Osteoblast (primary cell): ENCODE measurements at places on chromosomes 1 and 21.

DNA sequence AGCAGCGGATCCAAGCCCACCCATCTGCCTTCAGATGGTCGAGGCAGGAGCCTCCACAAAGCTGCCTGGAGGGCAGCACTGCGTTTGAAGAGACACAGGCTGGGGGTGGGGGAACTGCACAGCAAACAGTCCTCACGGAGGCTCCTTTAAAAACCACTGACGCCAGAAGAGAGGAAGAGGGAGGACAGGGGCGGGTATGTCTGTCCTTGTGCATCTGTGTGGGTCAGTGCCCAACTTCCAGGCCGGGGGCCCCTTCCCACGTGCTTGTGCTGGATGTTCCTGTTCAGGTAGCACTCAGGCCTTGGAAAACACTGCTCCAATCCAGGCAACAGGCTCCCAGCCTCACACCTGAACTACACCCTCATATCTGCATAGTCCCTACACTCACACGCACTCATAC lies 7.7 kb downstream of the AHDC1 start:
- no peak overlapping the region for H3K27ac ChIP-seq
- no peaks in the 10 kb centered on the region for H3K36me3 ChIP-seq
- no peak overlapping the region for H3K4me3 ChIP-seq
- peaks cover 62% of the 10 kb centered on the region for H3K4me1 ChIP-seq

DNA sequence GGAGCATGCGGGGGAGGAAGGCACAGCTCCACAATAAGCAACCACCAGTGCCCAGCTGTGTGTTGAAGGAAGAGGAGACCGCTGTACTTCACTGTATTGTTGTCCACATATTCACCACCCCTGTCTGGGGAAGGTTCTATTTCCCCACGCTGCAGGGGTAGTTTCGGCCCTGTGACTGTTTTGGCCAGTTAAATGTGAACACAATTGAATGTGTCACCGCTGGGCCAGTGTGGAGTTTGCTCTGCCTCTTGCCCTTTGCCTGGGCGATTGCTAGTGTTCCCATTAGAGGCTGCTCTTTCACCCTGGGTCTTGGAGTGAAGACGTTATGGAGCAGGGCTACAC lies 32.6 kb downstream of the UBE4B start:
- H3K36me3 ChIP-seq = no peaks in the 10 kb centered on the region
- no peak for DNase-seq

DNA sequence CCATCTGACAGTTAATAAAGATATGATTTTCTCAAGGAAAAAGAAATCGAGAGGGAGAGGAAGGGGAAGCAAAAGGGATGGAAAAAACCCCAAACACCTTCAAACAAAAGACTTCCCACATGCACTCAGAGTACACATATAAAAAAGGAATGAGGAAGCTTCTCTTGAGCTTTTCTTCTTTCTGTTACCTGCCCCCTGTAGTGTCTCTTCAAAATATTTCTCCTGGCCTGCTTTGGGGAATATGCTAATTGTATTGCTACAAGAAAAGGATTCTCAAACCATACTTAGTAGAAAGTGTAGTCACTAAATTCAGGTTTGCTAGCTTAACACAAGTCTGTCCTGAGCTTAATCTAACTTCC lies 58.7 kb downstream of the KIF14 start:
- no peaks in the 10 kb centered on the region for H3K27me3 ChIP-seq
- H3K4me3 ChIP-seq = no peak overlapping the region
- no peak for DNase-seq
- no peaks in the 10 kb centered on the region for H3K36me3 ChIP-seq
- no peaks in the 10 kb centered on the region for H3K4me1 ChIP-seq

DNA sequence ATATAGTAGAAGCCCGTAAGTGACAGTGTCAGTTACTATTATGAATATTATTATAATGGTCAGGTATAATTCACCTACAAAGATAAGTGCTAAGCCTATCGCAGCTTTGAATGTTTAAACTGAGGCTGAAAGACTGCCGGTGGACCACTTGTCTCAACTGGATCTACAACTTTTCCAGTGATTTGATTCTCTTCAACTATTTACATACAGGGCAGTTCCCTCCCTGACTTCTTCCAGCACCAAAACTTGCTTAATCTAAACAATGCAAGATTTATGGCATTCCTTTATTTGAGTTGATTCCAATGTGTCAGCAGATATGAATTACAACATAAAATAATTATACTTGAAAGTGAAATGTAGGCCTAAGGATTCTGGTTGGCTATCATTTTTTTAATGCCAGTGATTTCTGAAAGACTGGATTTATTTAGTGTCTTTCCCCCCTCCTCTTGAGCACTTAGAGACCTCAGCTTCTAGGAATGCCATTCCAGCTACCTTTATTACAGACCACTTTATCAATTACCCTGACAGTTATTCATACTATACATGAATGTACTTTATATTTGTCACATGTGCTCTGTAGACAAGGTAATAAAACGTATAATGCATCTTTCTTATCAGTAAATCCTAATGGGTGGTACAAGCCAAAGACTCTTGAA lies 153.3 kb upstream of the C8B start:
- DNase-seq = no peak
- H3K27me3 ChIP-seq = no peaks in the 10 kb centered on the region
- no peak overlapping the region for H3K27ac ChIP-seq
- H3K4me1 ChIP-seq = no peaks in the 10 kb centered on the region

GRCh38 chr1:153260585-153261280 lies 1.2 kb downstream of the LORICRIN start:
- H3K4me1 ChIP-seq = peaks cover 7% of the 10 kb centered on the region
- peaks cover 42% of the 10 kb centered on the region for H3K27me3 ChIP-seq
- no peak overlapping the region for H3K4me3 ChIP-seq

DNA sequence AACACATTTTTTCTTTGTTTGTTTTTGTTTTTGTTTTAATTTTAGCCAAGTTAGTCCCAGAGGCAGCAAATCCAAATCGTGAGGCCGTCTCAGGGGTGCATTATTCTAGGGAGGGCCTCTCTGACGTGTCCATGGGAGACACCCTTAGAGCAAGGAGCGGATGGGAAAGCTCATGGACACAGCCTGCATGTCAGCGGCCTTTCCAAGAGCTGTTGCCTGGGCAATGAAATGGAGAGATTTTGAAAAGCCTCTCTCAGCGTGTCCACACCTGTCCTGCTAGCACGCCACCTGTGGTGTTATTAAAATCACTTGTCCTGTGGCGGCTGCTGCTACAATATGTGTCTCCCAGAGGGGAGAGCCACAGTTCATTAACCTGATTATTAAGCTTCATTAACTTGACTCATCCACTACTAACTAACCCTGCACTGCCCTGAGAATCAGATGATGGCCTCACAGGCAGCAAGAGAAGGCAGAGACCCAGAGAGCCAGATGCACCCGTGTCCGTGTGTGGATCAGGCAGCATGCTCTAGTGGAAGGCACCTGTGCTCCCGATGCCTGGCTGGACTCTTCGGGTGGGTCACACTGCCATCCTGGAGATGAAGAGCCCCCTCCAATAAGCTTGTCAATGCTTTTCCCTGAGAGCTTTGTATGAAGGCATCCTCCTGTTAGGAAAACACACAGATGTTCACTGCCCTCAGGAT lies 133.3 kb downstream of the PGBD5 start:
- H3K4me3 ChIP-seq = no peak overlapping the region
- DNase-seq = peak; percentile 50
- no peaks in the 10 kb centered on the region for H3K36me3 ChIP-seq
- peaks cover 6% of the 10 kb centered on the region for H3K27me3 ChIP-seq
- no peaks in the 10 kb centered on the region for H3K4me1 ChIP-seq

GRCh38 chr1:166971252-166971651 lies 4.1 kb downstream of the ILDR2 start:
- no peak for DNase-seq
- H3K27ac ChIP-seq = no peak overlapping the region
- H3K4me3 ChIP-seq = no peak overlapping the region
- peaks cover 34% of the 10 kb centered on the region for H3K27me3 ChIP-seq
- H3K36me3 ChIP-seq = no peaks in the 10 kb centered on the region
